ENCODE measurements at places on chromosomes 6 and 20. TPM values are rescaled to one million over a fixed set of nuclear protein-coding genes. Genes with fewer than 3 reads are reported as not detected.

Gene CSNK2A1
- total RNA-seq: 107 TPM

Gene SYCP2L
- 0.43 TPM for total RNA-seq

Gene BCKDHB
- total RNA-seq: 22.6 TPM

Gene CFAP61
- total RNA-seq: not detected

Gene EPB41L1
- 125 TPM for total RNA-seq

Gene NOTCH4
- total RNA-seq: 0.65 TPM

Gene LHFPL5
- total RNA-seq: not detected

Gene MOCS1
- 22.3 TPM for total RNA-seq

Gene TPD52L1
- 273 TPM for total RNA-seq

Gene MMS22L
- 18.8 TPM for total RNA-seq

Gene SAMD3
- total RNA-seq: 0.39 TPM

Gene HCRTR2
- total RNA-seq: not detected

Gene SYNGAP1
- 6.3 TPM for total RNA-seq

Gene EFCAB8
- 0.22 TPM for total RNA-seq

Gene C6orf120
- total RNA-seq: 48.7 TPM

Gene NHLRC1
- 3.2 TPM for total RNA-seq

Gene LPIN3
- total RNA-seq: 11.5 TPM

Gene APCDD1L
- 4.5 TPM for total RNA-seq

Gene ANKEF1
- 1.9 TPM for total RNA-seq

Gene ZC3H12D
- total RNA-seq: 1.3 TPM

Gene VSX1
- total RNA-seq: not detected

Gene TRIM15
- total RNA-seq: not detected

Gene BIRC7
- not detected for total RNA-seq

All from articular chondrocyte of knee joint (primary cell).